Neural crest cell (in vitro differentiated cells): ENCODE measurements at places on chromosomes 6 and 20. TPM values are rescaled to one million over a fixed set of nuclear protein-coding genes. Genes with fewer than 3 reads are reported as not detected.

The MCM8 gene
- 36.2 and 39.8 TPM in 2 replicates for total RNA-seq

The BNIP5 gene
- not detected in 2 replicates for total RNA-seq

The APOBEC2 gene
- not detected in 2 replicates for total RNA-seq

The HLA-DMA gene
- total RNA-seq: 0.89 and 1.7 TPM in 2 replicates

The NEU1 gene
- 46.3 and 49.9 TPM in 2 replicates for total RNA-seq

DNA sequence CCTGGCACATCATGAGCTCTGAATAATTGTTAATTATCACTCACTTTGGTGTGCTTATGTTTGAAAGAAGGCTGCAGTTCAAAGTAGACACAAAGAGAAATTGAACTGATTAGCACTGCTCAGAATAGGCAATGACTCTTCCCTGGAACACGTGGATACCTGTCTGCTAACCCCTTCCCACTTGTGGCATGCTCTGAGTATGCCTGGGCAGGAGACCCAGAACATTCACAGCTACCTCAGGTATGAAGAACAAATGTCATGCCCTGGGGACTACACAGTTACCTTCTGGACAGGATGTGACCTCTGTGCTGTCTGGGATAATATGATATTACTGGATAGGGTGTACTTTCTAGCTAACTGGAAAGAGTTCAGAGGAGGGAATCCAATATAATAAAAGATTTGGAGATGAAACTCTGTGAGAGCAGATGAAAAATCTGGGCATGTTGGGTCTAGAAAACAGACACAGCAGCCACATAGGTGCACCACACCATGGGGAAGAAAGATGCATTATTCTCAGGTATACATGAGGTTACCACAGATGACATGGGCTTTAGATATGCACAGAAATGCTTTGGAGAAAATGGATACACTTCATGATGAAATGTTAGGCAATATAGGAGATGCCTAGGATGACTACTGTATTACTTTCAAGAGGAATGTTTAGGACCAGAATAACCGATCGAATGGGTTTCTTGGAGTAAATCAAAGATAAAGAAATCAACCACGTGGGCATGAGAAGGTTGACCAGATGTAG is 324.2 kb upstream of the PREP start:
- DNase-seq: no peak

GRCh38 chr20:62845416-62846160 is 16.0 kb downstream of the TCFL5 start:
- no peak for DNase-seq

GRCh38 chr20:23349338-23350195 is 1.0 kb upstream of the NXT1 start:
- DNase-seq: no peak

GRCh38 chr6:43953256-43953655 is 174.0 kb downstream of the MRPL14 start:
- no peak for DNase-seq

DNA sequence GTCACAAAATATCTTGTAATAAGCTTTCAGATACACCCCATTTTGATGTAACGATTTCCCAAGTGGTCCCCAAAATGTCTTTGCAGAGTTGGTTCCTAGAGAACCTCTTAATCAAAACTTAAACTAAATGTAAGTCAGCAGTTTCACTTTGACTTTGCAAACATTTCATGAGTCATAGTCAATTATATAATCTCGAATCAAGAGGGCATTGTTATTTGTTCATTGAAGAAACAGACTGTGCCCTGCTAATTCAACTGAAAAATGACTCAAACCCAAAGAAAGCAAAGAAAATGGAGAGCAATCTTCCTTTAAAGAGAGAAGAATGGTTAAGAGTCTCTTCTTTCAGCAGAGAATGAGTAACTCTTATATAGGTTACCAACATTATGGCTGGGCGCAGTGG is 58.3 kb downstream of the IPCEF1 start:
- DNase-seq: no peak

DNA sequence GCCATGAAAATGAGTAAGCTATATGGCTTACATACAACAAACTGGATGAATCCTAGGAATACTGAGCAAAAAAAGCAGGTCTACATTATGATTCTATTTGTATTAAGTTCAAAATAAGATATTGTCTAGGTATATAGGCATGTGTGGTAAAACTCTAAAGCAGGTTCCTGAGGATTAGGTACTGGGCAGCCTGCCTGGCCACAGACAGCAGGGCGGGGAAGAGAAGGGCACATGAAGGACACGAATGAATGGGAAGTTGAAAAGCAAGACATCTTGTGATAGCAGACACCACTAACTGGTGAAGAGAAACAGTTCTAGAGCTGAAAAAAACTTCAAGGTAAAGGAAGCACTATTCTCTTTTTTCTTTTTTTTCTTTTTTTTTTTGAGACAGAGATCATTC is 72.6 kb upstream of the SLC4A11 start:
- DNase-seq: no peak

- no peak for DNase-seq
Measured at GRCh38 chr20:59580991-59581401, 23.3 kb upstream of the PHACTR3 start.

- DNase-seq: no peak
Measured at GRCh38 chr6:101294051-101294638, 99.4 kb upstream of the GRIK2 start.

- DNase-seq: no peak
Measured at GRCh38 chr6:46000905-46001304, 14.8 kb downstream of the CLIC5 start.

DNA sequence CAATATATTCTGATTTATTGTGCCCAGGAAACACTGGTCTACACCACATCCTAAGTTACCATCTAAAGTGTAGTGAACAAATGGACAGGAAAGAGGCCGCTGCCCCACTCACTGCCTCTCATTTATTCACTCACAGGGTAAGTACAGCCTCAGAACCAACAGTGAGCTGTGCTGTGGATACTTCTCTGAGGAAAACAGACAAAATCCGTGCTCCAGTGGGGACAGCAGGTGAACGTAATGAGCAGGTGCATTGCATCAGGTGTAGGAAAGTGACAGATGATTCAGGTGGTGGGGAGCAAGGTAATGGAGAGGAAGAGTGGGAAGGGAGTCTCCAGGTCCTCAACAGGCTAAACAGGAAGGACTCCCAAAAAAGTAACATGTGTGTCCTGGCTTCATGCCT is 8.4 kb upstream of the ULBP2 start:
- DNase-seq: no peak

GRCh38 chr20:29873946-29874345 is 1383.5 kb upstream of the DEFB115 start:
- peak; percentile 21 for DNase-seq

- no peak for DNase-seq
Measured at GRCh38 chr6:118755941-118756646, 104.7 kb upstream of the CEP85L start.

- no peak for DNase-seq
Measured at GRCh38 chr6:146526192-146526591, 17.4 kb upstream of the RAB32 start.

DNA sequence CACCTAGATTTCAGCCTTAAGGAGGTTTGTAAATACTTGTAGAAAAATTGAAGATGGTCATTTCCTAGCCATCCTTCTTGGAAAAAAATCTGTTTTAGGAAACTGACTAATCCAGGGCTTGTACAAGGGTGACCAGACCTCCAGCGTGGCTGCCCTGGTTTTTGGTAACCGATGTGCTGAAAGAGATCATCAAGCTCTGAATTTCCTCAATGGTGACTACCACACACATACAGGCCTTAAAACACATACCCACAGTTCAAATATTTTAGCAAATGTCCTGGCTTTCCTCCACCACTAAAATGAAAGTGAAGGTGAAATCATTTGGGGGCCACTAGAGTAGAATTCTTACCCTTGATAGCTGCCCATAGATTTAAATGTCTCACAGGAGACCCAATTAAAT is 215.3 kb upstream of the SUPT3H start:
- DNase-seq: no peak

DNA sequence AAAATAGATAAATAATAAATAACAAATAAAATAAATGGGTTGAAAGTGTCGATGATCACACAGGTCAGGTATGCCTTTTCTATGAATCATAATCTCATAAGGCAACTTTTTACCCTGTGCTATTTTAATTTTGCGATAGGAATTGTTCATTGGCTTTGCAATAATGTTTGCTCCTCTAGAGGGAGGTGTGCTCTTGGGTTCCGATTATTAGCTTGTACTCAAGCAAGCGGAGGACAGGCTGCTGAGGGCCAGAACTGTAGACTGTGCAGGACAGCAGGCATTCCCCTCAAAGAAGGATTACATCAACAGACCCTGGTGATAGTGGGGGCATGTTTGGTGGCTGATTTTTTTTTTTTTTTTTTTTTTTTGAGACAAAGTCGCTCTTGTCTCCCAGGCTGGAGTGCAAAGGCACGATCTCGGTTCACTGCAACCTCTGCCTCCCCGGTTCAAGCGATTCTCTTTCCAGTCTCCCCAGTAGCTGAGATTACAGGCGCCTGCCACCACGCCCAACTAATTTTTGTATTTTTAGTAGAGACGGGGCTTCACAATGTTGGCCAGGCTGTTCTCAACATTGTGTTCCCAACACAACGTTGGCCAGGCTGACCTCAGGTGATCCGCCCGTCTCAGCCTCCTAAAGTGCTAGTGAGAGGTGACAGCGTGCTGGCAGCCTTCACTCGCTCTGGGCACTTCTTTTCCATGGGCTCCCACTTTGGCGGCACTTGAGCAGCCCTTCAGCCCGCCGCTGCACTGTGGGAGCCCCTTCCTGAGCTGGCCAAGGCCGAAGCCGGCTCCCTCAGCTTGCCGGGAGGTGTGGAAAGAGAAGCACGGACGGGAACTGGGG is 35.6 kb downstream of the RIOK1 start:
- DNase-seq: no peak

DNA sequence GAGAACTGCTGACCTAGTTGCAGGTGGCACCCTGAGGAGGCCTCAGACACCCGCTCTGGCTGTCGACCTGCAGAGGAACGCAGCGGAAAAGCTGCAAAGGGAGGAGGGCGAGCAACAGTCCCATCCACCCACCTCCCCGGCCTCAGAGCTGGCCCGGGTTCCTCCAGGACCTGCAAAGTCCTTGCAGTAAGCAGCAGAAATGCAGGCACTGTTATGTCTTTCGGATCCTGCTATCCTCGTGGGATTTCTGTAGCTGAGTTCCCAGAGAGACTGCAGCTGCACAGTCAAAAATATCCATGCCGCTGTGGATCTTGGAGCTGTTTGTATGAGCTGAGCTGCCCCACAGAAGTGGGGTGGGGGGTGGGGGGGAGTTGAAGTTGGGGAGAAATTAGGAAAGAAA is 251.3 kb downstream of the ANKRD60 start:
- DNase-seq: no peak
